ENCODE measurements at places on chromosomes 16 and 17.
A peak's percentile ranks its signal among the peaks of the same experiment; 100 is the strongest.

DNA sequence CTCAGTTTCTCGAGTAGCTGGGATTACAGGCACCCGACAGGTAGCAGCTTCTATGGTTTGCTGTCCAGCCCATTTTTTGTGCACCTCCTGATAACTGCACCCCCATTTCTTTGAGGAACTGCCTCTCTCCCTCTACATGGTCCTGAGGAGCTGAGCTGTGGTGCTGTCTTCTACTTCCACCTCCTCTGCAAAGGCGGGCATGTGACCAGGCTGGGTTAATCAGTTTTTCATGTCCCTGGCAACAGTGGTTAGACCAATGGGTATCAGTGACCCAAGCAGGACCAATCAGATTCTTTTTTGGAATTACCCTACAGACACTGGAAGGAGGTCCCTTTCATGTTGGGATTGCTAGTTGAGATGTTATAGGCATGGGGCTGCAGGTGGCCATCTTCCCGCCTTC is 41.3 kb downstream of the TBX21 start:
- DNase-seq = no peak

DNA sequence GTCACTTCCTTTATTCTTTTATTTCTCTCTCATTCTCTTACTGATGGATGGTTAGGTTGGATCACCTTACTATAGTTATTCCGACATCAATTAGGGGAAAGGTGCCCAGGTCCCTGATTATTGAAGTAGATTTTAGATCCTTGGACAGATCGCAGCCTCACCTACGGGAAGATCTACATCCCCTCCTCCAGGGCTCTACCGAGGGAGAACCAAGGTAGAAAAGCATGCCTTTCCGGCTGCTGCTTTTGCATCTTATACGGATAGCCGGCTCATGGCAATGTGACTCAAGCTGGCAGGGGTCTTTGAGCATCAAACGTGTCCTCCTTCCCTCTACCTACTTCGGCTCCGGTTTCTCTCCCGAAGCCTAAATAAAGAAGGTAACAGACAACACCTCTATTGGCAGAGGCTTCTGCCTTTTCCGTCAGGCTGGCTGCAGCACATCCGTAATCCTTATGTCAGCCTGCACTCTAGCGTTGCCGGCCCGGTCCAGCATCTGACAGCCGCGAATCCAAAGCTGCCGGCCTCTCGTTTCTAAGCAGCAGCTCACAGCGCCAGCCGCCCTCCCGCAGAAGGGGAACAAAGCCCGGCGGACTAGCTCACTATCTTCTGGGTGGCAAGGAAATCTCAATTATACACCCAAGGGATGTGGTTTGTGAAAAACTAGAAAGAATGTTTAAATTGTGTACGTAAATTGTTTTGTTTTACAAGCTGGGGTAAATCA is 46.9 kb downstream of the IRX6 start:
- peak; percentile 53 for DNase-seq

DNA sequence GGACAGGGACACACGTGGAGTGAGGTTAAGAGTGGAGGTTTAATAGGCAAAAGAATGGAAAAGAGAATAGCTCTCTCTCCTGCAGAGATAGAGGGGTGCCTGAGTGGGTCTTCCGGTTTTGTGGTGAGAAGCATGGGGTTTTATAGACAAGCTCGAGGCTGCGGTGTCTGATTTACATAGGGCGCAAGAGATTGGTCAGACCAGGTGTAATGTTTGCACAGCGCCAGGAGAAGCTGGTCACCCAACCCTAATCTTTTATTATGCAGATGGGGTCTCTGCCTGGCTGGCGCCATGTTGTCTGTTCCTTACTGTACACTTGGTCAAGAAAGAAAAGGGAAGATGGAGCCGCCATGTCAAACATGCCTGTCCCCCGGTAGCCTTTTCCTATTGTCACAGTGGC is 44.5 kb upstream of the MLYCD start:
- DNase-seq = no peak

GRCh38 chr17:1060991-1061390 is 64.1 kb downstream of the TIMM22 start:
- DNase-seq = no peak

- DNase-seq = no peak
Observed at GRCh38 chr16:77696149-77696548, 26.2 kb upstream of the NUDT7 start.

DNA sequence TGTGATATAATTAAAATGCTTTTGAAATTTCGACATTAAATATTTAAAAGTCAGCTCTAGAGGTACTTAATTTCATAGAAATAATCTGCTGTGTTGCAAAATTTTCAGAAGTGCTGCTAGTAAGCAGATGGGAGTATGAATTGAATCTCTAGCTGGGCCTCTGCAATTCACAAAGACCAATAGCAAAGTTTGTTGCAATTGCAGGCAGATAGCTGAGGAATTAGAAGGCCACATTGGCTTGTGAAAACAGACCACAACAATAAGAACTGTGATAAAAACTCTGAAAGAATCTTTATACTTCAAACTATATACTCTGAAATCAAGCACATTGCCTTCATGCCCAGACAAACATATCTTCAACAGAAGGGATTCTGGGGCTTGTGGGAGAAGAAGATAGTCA is 636.3 kb upstream of the SOX9 start:
- no peak for DNase-seq

GRCh38 chr17:32495359-32496231 is 8.8 kb downstream of the CDK5R1 start:
- DNase-seq = no peak

DNA sequence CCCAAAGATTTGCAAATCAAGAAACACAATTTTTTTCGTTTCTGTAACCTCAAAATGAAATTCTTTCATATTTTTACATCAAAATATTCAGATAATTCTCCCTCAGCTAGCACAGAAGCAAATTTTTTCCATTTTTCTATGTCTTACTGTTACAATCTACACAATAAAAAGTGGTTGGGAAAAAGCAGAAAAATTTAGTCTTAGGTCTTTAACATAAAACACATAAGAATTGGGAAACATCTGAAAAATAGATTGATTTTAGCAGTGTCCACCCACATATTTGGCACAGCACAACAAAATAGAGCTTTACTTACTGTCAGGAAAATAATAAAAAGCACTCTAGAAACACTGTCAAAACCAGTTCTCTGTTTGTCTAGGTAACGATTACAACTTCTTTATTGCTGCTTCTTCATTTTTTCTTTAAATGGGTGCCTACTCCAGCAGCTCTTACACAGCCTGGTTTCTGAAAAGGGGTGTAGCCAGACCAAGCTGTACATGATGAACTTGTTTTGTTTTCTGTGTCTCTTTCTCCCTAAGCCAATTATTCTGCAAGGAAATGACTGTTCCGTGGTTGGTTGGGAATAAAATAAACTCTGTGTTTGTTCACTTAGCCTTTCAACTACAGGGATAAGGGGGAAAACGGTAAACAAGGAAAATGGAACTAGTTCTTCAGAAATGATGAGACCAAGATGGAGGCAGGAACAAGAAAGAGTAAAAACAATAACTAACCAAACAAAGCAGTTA is at the start of gene ABCA6:
ABCA6 (minus strand) TSS at position 465 of the 744 bp plus-strand sequence. CDS start 1,192 bp downstream, outside the sequence.
- no peak for DNase-seq

- DNase-seq = no peak
Observed at GRCh38 chr17:59175076-59175475, 19.5 kb downstream of the PRR11 start.

- no peak for DNase-seq
Observed at GRCh38 chr16:78985716-78986605, 614.6 kb downstream of the MAF start.

DNA sequence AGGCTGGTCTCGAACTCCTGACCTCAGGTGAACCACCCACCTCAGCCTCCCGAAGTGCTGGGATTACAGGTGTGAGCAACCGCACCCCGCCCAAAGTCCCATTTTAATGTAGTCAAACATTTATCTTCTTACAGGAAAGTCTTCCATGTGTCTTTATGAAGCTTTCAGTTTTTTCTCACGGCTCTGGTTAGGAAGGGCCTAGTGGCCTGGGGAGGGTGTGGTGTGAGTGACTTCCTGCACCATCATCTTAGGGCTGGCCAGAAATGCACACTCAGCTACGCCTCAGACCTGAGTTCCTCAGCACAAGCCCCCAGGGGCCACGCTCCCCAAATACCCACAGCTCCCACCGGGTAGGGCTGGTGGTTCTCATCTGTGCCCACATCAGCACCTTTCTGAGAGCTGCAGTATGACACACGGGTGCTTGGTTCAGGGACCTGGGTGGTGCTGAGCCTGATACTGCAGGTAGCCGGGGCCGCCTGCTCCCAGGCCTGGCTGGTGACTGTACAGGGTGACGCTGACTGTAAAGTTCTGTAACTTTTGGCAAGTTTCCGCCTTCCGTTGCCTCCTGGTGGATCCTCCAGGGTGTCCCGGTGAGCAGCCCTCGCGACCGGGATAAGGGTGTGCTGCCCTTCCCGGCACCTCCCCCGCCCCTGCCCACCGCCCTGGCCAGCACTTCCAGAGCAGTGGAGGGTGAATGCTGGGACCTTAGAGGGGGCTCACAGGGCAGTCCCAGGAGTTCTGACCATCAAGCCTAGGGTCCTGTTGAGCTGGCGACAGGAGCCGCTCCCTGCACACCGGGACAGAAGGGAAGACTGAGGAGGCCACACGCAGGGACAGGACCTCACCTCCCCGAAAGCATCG is 52.5 kb downstream of the ZNF778 start:
- no peak for DNase-seq

DNA sequence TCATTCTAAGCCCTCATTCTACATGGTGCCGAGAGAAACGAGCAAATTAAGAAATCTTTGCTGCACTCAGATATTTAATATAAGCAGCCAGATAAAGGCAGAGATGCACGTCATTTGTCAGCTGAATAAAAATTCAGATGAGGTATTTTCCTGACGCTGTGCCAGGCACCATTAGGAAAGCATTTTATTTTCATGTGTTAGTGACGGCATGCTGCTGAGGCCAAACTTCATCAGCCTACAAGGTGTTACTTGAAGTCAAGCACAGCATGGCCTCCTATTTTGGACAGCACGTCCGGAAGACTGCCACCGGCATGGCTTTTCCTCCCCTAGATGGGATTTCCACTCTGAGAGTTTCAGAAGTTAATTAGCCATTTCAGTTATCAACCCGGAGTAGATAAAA is 70.3 kb downstream of the IRX3 start:
- no peak for DNase-seq

DNA sequence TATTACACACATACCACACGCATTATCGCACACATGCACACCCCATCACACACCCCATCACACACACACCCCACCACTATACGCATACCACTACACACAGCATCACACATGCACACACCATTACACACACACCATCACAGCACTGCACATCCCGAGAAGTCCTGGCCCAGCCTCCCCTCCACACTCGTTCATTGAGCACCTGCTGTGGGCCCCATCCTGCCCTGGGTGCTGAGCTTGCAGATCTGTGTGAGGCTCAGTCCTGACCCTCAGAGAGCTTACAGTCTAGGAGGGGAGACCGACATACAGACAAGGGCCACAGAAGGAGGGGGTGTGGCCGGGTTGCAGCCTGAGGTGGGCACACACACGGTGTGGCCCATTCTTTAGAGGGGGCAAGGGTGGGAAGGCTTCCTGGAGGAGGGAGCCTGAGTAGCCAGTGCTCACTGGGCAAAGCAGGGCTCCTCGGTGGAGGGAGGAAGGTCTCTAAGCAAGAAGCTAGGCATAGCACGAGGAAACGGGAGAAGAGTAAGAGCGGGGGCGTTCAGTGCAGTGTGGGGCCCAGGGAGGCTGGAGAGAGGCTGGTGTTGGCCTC is 206.6 kb downstream of the NTN1 start:
- no peak for DNase-seq

DNA sequence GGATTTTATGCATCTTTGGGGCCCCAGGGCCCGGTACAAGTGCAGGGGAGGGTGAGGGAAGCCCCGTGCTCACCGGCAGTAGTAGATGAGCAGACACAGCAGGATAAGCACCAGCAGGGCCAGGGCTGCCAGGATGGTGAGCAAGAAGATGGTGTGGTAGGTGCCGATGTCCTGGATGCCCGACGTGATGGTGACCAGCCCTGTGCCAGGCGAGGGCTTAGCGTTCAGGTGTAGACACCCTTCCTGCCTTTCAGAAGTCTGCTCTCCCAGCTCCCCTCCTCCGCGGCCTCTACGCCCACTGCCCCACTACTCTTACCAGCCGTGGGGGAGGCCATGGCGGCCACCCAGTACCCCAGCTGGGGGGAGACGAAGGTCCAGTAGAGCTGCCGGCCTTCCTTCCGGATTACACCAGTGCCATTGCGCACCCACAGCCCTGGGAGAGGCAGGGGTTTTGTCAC is 8.0 kb downstream of the FAM171A2 start:
- DNase-seq = no peak

- no peak for DNase-seq
Observed at GRCh38 chr17:80382956-80383355, 32.0 kb upstream of the ENDOV start.

DNA sequence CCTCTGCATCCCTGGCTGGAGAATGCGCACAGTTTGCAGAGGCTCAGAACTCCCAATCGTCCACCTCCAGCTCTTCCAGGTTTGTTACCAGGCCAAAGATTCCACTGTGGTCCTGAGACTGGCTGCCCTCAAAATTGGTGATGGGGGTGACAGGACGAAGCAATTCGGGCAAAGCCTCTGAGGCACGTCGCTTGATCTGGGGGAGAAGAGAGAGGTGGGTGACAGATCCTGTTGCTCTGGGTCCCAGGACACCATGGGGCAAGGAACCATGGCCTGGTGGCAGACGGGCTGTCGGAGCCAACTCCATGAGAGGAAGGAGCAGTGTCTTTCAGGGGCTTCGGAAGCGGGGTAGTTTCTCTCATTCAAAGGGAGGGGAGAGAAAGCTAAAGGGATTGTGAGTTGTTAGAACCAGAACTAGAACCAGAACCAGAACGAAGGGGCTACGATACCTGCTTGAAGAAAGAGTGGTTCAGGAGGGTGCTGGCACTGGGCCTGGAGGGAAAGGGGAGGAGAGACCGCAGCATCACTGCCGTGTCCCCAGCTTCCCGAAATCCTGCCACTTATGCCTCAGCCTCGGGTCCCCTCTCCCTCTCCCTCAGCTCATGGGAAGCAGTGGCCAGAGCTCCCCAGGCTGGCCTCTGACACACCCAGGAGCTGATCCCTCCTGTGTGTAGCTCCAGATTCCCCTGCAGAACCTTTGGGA is 3.8 kb upstream of the LIMD2 start:
- DNase-seq = no peak

DNA sequence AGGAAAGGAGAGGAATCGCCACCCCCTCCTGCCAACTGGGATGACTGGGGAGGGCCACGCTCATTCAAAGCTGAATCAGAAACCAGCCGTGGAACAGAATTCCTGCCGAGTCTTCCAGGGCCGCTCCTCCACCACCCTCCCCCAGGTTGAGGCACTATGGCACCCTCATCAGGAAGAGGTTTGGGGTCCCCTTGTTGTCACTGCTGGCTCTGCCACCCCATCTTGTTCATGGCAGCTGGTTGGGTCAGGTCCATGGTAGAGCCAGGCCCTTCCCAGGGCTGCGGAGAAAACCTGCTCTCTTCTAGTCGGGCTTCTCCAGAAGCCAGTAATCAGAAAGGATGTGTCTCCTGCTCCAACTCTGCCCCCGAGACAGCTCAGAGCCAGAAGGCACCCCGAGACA is 41.8 kb downstream of the KCNJ12 start:
- DNase-seq = no peak

Data from renal cortex interstitium (tissue), 15 donors.